Fibroblast of mammary gland (primary cell): ENCODE measurements at places on chromosomes 2 and 18.

- no peak for DNase-seq
Observed at GRCh38 chr2:21866316-21866715, 742.5 kb downstream of the TDRD15 start.

DNA sequence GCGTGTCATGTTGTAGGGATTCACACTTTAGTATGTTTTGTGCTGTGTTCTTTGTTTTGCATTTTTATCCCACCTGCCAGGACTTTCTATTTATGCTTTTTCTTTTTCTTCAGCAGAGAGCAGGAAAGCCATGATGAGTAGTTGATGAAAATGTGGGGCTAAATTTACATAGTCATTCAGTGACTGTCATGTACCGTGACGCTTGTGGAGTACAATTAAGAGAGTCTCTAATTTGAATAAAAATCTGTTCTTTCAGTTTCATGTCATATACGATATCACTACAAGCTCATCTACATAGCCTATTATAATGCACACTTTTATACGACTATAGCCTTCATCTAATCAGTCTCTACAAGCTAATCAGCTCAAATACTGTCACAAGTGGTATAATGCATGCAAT lies 112.7 kb upstream of the SPATS2L start:
- no peak for DNase-seq

DNA sequence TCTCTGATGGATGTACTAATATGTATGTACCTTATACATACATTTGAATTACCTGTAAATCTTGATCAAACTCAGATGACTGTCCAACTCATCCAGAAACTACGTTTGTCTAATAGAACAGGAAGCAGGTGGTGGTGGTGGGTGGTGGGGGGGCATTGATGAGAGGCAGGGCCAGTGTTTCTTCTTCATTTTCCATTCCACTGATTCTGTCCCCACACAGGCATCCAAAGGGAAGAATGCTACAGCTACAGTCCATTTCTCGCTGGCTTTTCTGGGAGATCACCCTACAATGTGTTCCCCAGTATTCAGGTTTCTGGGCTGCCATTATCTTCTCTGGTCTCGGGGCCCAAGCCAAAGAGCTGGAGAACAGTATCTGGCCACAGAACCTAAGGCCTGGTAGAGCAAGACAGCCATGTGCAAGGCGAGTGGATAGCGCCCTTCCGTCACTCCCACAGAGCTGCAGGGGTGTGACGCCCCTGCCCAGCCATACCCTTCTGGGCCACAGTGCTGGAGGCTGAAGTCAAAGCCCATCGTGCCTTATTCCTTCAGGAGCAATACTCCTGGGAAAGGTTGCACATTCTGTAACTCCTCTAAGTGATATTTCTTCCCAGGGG lies 54.5 kb downstream of the BCL11A start:
- no peak for DNase-seq

- DNase-seq = peak; percentile 68
Observed at GRCh38 chr18:35949903-35950627, 22.4 kb upstream of the RMP24 start.

- no peak for DNase-seq
Observed at GRCh38 chr2:10417551-10418335, 30.4 kb downstream of the ODC1 start.

DNA sequence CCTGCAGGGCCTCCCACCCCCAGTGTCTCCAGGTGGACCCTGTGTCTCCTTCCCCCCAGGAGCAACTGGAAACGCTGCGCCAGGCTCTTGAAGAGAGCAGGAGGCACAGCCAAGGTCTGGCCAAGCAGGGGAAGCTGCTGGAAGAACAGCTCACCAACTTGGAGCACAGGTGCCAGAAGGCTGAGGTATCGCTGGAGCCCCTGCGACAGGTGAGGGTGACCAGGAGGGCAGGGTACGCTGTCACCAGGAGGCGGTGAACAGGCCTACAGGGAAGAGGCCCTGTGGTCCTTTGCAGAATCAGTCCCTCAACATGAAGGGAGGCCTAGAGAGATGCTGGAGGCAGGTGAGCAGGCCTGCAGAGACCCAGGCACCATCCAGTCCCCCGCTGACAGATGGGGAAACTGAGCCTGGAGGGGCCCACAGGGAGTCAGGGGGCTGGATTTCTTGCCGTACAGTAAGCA lies 15.6 kb upstream of the SNED1 start:
- DNase-seq = no peak

DNA sequence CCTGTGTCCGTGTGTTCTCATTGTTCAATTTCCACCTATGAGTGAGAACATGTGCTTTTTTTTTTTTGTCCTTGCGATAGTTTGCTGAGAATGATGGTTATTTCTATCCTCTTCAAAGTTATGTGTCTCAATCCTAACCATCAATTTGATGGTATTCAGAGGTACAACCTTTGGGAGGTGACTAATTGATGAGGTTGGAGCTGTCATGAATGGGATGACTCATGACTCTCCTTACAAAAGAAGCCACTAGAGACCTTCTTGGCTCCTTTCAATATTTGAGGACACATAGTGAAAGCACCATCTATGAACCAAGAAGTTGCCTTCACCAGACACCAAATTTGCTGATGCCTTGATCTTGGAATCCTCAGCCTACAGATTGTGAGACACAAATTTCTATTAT lies 677.1 kb upstream of the DDX18 start:
- DNase-seq = no peak

DNA sequence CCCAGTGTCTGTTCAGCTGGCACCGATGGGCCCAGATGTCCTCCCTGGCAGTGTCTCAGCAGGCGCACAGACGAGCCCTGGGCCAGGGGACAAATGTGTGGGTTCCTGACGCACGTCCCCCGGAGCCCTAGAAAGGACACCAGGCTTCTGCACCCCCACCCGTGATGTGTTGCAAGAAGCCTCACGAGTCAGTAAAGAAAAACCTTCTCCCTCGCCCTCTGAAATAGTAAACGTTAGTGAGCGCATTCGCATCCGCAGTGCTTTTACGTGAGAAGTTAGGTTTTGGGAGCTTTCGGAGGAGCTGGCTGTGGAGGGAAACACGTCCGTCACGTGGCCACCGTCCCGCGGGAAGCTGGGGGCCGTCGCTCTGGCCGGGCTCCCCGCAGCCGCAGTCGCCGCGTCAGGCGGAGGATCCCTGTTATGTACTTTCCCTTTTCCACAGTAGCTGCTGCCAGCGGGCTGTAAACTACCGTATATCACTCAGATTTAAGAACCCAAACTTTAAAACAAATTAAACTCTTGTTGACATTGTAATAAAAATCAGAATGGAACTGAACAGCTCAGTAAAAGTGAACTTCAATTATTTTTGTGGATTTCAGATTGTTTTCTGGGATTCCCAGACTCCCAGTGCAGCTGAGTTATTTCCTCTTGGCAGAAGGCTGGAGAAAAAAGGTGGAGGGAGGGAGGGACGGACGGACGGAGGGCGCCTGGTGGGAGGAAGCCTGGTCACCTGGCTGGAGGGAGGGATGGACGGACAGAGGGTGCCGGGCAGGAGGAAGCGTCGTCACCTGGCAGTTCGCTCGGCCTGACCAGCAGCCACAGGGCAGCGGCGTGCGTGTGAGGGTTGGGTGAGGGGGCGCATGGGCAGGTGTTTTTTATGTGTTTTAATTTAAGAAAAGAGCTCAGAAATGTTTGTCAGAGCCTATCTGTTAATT lies 112.1 kb downstream of the NFATC1 start:
- DNase-seq = peak; percentile 52

- DNase-seq = peak; percentile 21
Observed at GRCh38 chr2:128228894-128229293, 89.8 kb downstream of the HS6ST1 start.

- DNase-seq = no peak
Observed at GRCh38 chr2:60555783-60556139, 2.3 kb upstream of the BCL11A start.

- no peak for DNase-seq
Observed at GRCh38 chr2:235543851-235544688, 50.2 kb downstream of the AGAP1 start.

GRCh38 chr2:174235680-174236079 lies 12.7 kb downstream of the OLA1 start:
- peak; percentile 25 for DNase-seq

DNA sequence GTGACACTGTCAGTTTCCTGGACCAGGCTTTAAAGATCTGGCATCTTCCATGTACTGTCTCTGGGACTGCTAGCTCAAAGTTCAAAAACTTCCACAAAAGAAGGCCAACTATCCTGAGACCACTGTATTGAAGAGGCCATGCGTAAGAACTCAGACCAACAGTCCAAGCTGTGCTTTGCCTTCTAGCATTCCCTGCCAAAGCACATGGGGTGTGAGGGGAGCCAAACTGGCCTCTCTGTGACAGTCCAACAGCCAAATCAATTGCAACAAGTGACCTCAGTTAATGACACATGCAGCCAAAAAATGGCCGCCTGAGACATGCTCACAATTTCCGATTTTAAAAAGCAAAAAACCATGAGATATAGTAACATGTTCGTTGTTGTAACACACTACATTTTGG lies 160.3 kb upstream of the CDH19 start:
- DNase-seq = no peak

DNA sequence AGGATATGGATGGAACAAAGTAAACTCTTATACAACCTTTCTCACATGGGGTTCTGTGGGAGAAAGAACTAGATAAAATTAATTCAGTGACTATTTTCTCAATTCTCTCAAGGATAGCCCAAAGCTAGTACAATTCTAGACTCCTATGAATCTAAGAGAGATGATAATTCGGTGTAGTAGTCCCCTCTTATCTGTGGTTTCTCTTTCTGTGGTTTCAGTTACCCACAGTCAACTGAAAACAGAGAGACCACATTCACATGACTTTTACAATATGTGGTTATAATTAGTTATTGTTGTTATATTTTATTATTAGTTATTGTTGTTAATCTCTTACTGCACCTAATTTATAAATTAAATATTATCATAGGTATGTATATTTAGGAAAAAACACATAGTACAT lies 53.5 kb upstream of the C2orf15 start:
- DNase-seq = no peak

DNA sequence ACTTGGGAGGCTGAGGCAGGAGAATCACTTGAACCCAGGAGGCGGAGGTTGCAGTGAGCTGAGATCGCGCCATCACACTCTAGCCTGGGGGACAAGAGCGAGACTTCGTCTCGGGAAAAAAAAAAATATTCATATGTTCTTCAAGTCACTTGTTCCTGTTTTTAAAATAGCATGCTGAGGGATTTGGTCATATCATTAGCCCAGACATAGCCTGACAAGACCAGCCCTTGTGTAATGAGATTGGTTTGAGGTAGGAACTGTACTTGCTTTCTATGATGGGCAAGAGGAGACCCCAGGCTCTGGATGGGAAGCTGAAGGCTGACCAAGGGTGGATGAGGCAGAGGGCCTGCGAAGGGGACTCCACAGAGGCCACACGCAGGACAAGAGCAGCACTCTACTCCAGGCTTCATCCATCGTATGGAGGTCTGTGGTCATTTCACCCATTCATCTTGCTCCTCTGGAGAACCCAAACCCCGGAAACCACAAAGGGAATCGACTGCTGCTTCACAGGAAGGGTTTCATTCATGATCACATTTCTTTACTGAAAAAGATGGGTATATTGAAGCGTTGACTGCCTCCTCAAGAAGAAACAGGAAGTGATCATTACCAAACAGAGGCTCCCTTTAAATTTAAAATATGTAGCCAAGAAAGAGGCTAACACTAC lies 87.1 kb upstream of the ZNF397 start:
- no peak for DNase-seq

DNA sequence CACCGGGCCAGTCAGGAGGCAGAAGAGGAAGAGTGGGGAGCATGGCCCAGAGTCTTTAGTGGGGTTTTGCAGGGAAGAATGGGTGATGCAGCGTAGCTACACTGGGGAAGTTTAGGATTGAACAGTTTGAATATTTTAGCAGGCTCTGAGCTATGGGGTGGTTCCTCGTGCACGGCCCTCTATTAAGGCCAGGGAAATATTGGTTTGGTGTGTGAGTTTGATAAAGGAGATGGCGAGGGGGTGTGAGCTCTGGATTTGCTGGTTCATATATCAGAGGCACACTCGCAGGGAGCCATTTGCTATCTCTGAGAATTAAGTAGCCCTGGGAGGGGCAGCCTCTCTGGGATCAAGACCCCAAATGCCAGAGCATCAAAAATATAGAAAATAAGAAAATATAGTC lies 50.1 kb downstream of the BOLA3 start:
- DNase-seq = no peak

DNA sequence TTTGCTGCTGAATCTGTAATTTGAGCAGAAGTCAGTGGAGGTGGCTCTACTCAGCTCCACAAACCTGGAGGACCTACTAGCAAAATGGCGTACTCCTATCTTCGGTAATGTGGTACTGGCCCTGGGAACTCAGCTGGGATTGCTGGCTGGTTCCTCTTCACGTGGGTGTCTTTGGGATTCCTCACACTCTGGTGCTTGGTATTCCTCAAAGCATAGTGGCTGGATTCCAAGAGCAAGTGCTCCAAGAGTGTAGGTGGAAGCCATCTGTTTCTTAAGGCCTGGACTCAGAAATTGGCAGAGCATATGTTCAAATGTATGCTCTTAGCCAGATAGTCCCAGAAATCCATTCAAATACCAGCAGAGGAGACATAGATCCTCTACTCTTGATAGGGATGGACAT lies 281.9 kb upstream of the CDH7 start:
- DNase-seq = no peak

GRCh38 chr18:74473976-74474640 lies 17.0 kb upstream of the DIPK1C start:
- DNase-seq = no peak

- no peak for DNase-seq
Observed at GRCh38 chr2:171894612-171894947, 536 bp upstream of the SLC25A12 start.

DNA sequence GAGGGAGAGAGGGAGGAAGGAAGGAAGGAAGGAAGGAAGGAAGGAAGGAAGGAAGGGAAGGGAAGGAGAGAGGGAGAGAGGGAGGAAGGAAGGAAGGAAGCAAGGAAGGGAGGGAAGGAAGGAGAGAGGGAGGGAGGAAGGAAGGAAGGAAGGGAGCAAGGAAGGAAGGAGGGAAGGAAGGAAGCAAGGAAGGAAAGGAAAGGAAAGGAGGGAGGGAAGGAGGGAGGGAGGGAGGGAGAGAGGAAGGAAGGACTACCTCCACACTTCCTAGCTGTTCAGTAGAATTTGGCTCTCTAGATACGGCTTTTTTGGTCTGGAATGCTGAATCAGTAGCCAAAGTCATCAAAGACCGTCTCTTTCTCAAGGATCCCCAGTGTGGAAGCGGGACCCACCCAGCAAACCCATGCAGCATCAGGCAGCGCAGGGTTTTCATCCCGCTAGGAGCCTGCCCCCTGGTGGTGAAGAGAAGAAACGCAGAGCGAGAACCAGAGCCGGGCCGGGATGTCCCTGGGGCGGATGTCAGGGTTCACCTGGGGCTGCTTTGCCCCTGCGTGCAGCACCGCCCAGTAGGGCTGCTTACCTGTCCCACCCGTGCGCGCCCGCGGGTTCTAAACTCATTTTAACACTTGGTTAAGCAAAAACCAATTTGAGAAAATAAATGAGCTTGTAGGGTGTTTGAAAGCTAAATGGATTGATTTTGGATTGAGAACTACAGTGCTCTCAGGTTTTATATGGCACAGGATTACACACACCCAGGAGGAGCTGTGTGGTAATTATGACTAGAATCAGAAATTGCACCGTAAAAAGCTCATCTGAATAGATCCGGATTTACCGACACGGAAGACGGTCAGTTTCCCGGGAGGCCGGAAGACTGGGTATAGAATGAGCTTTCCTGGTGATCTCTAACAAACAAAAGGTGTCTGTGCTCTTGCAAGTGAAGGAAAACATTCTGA lies 48.1 kb upstream of the ARL4C start:
- peak; percentile 59 for DNase-seq
